ENCODE measurements at places on chromosomes 12 and 14. TPM values are rescaled to one million over a fixed set of nuclear protein-coding genes. Genes with fewer than 3 reads are reported as not detected.

DNA sequence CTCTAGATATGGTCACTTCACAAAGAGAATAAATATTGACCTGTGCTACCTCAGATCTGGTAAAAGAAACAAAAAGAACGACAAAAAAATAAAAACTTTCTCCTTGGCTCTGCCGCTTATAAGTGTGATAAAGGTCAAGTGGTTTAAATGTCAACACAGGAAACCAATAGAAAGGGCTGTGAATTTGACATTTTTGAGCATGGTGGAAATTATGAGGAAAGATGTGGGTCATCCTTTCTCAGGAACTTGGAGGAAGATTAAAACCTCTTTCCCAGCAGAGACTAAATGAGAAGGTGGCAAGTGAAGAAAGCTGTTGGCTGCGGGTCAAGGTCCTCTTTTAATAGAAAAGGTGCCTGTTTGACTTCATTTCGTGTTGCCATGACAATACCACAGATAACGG, 28.2 kb downstream of the TESPA1 start:
- no peaks in the 10 kb centered on the region for H3K36me3 ChIP-seq
- H3K27ac ChIP-seq = no peak overlapping the region
- no peak for DNase-seq
- H3K4me3 ChIP-seq = no peak overlapping the region
- H3K27me3 ChIP-seq = peaks cover 10% of the 10 kb centered on the region

DNA sequence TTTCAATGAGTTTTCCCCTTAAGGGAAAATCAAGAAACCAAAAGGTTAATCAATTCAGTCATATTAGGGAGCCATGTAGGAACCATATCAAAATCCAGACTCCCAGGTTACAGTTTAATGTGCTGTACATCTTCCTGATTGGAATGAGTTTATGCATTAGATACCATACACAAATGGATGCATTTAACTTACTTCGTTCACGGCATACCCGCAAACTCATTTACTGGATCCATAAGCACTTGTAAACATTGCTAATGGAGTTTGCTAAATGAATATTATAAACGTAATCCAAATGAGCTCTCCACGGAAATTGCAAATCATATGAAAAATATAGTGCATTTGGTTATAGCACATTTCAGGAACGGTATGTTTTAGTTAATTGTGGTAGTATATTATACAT, 228.9 kb upstream of the G2E3 start:
- no peaks in the 10 kb centered on the region for H3K4me1 ChIP-seq
- DNase-seq = no peak
- H3K4me3 ChIP-seq = no peak overlapping the region
- H3K27ac ChIP-seq = no peak overlapping the region

DNA sequence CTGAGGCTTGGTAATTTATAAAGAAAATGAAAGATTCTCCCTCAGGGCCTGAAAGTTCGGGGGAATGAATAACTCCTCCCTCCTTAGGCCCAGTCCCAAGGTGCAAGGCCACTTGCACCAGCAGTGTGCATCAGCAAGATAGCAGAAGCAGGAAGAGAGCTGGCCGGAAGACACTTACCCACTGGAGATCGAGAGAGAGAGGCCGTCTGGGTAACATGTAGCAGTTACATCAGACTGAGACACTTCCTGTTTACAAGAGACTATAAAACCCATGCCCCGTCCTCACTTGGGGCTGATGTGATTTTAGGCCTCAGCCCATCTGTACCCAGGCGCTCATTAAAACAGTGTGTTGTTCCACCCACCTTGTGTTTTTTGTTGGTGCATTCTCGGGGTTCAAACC, 85.2 kb downstream of the TMTC3 start:
- no peak overlapping the region for H3K27ac ChIP-seq
- no peak overlapping the region for H3K4me3 ChIP-seq
- H3K4me1 ChIP-seq = no peaks in the 10 kb centered on the region
- H3K36me3 ChIP-seq = no peaks in the 10 kb centered on the region

The IFI27 gene
- 5.8 TPM for total RNA-seq

The KCTD10 gene
- total RNA-seq = 47.7 TPM

All from progenitor cell of endocrine pancreas (in vitro differentiated cells).